ENCODE measurements at places on chromosomes 6 and 20. TPM values are rescaled to one million over a fixed set of nuclear protein-coding genes. Genes with fewer than 3 reads are reported as not detected.

Gene DYNLT2
- 2.3 TPM for total RNA-seq

Gene SNX21
- 31.5 TPM for total RNA-seq

Gene SMLR1
- total RNA-seq = not detected

Gene CD109
- total RNA-seq = 4.4 TPM

Gene THBD
- 5.9 TPM for total RNA-seq

Gene PBOV1
- total RNA-seq = not detected

Gene TMEM217
- total RNA-seq = 0.96 TPM

Gene ABHD16B
- not detected for total RNA-seq

Gene FOXS1
- total RNA-seq = 0.60 TPM

Gene HEBP2
- 78.5 TPM for total RNA-seq

Gene CENPW
- 30.7 TPM for total RNA-seq

Gene OLIG3
- not detected for total RNA-seq

Gene IPCEF1
- total RNA-seq = 2.3 TPM

All from mucosa of descending colon (tissue), 3 donors.